ENCODE measurements at places on chromosomes 2 and 18.

- DNase-seq, result peak; percentile 10
Observed at GRCh38 chr18:6835345-6835744, 105.8 kb downstream of the ARHGAP28 start.

DNA sequence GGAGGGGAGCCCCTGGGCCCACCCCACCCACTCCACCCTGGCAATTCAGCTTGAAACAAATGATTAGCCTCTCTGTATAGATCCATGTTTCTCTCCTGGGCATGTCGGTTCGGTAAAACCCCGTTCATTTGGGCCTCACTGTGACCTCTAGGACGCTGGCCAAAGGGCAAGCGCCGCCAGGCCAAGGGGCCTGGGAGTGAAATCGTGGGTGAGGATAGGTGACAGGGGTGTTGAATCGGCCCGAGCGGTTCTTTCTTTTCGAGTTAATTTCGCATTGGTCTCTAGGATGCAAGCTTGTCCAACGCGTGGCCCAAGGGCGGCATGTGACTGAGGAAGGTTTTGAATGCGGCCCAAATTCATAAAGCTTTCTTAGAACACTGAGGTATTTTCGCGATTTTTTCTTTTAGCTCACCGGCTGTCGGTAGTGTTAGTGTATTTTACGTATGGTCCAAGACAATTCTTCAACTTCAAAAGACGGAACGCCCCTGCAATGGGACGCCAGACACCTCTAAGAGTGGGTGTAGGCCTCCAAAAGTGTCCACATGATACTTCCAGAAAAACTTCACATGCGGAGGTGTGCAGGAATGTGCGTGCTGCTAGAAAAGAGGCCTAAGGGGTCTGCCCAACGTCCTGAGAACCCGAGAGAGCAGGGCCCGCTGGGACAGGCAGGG is 9.8 kb upstream of the ARID5A start:
- no peak for DNase-seq

DNA sequence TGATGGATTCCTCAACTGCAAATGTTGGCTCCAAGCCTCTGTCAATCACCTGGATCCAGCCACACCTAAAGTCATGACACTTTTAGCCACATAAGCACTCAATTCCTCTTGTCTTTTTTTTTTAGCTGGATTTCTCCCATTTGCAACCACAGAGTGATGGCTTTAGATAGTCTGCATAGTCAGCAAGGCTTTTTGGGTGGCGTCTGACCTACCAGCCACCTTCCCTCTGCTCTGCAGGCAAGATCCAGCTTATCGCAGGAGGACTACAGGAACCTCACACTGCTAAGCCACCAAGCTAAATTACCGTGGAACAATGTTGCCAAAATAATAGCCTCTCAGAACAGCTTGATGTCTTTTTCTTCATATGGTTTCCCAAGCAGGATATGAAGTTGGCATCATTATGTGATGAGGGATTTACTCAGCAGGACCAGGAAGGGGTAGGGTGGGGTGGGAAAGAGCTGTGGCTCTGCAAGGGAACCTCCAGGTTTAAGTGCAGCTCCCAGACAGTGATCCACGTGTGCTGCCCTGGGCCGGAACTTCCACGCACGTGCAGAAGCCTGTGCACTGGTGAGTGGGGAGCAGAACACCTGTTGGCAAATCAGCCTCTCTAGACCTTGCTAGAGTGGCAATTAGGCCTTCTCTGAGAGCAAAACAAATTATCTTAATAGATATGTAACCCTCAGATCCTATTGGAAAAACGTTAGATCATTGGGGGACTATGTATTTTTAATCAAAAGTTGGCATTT is 170.6 kb upstream of the NCK2 start:
- DNase-seq, result no peak

GRCh38 chr18:22985250-22985649 is 52.1 kb downstream of the RBBP8 start:
- DNase-seq, result no peak

DNA sequence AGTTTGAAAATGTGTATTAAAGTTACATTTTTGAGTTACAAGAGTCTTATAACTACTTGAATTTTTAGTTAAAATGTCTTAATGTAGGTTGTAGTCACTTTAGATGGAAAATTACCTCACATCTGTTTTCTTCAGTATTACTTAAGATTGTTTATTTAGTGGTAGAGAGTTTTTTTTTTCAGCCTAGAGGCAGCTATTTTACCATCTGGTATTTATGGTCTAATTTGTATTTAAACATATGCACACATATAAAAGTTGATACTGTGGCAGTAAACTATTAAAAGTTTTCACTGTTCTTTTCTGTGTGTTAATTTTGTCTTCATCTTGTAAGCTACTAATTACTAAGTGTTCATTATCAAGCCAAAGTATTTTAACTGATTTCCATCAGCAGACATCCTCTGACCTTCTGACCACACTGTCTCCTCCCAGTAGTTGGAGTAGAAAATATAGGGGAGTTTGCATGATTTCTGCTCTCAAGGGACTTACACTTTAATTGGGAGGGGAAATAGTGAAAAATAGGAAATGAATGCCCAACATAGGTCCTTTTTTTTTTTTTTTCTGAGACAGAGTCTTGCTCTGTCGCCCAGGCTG is 4.3 kb downstream of the PMAIP1 start:
- DNase-seq, result no peak

DNA sequence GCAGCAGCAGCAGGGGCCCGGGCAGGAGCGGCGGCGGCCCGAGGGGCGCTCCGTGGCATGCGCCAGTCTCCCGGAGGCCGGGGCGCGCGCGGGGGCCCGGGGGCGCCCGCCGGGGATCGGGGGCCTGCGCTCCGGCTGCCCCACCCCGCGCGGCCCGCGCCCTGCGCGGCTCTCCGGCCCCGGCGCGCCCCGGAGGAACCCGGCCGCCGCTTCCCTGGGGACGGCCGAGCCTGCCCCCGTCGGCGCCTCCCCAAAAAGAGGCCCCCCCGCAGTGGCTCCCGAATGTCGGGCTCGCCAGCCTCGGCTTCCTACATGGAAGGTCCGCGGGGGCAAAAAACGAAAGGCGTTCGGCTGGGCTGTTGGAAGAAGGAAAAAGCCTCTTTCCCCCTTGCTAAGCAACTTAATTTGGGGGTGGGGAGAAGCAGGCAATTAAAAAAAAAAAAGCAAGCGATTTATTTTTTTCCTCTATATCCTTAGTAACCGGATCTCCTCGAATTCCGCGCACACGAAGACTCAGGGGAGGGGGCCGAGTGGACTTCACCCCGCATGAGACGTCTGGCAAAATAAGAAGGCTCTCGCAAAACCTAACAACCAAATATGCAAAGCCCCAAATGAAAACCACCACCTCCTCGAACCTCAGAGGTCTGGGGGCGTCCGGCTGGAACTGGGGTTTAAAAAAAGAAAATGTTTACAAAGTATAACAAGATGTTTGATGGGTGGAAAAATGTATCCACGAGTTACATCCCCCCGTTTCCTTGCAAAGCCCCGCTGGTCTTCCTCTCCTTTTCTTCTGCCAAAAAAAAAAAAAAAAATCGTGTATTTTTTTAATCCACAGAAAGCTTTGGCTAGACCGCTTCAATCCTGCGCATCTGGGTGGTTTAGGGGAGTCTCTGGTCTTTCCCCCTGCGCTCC is at the start of gene SMAD7:
Gene SMAD7 (minus strand): TSS at position 430 of the 912 bp plus-strand sequence. CDS start 541 bp downstream, outside the sequence.
- no peak for DNase-seq

- DNase-seq, result no peak
Observed at GRCh38 chr2:228853151-228853550, 417.9 kb downstream of the PID1 start.

DNA sequence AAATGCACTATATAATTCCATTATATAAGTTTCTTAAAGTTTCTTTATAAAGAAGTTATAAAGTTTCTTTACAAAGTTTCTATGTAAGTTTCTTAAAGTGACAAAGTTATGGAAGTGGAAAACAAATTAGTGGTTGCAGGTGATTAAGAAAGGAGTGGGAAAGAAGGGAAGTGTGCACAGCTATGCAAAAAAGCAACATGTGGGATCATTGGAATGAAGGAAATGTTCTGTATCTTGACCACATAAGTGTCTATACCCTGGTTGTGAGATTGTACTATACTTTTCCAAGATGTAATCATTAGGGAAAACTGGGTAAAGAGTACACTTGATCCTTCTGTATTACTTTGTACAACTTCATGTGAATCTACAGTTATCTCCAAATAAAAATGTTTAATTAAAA is 1541.1 kb downstream of the LRP1B start:
- no peak for DNase-seq

DNA sequence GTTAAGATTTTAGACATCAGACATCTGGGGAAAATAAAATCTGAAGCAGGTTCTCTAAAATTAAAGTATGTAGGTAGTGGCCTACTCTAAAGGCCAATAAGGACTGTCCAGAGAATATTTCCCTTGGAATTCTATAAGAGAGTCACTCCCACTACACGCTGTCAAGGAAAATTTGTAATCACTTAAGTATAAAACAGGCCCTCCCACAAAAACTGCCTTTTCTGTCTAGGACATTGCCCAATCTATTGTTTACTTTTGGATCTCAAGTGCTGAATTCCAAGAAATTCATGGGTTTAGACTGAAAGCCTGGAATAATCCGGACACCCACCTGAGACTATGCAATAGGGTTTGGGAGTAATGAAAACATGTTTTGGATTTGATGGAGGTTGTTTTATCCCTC is 1.7 kb upstream of the SRBD1 start:
- DNase-seq, result peak; percentile 62

DNA sequence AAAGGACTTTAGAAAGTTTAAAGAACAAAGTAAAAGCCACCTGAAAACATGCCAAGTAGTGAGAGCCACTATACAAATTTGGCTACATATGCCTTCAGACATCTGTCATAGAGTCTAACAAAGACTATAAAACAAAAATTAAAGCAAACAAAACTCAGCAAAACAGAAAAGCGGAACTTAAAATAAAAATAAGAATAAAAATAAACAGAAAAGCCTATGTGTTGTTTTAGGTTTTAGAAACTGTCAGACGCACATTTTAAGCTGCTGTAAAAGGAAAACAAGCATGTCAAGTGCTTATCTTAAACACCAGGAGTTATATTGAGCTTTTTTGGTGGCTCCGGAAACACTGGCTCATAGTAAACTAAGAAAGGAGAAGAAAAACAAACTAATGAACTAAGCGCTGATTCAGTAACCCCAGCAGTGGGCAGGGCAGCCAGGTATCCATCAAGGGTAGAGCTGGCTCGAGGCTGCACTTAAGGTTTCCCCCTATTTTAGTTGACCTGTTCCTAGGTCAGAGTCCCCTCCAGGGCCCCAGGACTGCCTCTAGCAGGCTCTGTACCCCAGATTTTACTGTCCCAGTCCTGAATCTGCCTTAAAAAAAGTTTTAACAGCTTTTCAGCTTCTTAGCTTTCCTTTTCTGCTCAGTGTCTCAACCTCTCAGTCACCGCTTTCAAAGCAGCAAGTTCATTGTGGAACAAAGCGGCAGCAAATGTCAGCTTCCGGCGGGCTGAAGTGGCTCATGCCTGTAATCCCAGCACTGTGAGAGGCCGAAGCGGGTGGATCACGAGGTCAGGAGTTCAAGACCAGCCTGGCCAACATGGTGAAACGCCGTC is 15.4 kb upstream of the RMC1 start:
- no peak for DNase-seq

DNA sequence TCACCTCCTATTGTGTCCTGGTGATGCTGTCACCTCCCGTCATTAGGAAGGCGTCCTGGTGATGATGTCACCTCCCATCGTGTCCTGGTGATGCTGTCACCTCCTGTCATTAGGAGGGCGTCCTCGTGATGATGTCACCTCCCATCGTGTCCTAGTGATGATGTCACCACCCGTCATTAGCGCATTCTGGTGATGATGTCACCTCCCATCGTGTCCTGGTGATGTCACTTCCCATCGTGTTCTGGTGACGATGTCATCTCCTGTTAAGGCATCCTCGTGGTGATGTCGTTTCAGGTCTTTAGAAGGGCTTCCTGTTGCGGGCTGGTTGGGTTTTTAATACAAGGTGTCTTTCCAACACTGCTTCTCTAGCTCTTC is 40.7 kb downstream of the CTDP1 start:
- DNase-seq, result no peak

DNA sequence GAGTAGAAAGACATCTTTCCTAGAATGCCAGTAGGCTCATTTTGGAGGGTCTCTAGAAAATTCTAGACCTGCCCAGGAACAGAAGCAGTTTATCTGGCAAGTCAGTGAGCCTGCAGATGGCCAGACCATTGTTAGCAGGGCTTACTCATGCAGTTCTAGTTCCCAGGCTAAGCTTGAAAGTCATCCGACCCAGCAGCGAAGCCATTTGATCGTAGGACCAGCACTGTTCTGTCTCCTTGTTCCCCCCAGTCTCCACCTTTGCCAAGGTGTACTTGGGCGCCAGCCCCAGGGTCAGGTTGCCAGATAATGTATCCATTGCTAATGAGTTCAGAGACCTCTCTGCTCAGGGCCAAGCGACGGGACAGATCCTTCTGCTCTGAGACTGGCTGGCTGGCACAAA is 70.1 kb downstream of the EPAS1 start:
- no peak for DNase-seq

DNA sequence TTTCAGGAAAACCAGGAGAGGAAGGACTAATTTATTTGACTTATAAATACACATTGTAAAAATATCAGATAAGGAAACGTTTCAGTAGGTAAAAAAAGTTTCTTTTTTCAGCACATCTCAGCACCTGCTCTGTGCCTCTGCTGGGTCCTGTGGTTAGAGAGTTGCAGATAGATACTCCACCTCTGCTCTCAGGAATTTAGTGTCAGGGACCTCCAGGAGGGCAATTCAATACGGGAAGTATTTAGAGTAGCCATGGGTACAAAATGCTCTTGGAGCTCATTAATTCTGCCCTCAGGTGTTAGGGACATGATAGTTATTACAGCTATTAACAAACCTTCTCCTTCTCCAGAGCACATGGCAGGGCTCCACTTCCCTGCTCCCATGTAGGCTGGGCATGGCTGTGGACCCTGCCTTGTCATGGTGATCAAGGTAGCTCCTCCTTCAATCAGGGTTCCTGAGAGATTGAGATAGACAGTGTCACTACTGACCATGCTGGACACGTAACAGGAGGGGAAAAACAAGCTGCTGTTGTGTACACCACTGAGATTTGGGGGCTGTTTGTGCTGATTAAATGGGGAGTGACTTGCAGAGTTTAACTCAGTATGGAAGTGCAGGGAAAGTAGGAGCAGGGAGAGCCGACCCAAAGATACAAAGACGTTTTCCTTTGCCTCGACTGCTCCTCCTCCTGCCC is 185.6 kb upstream of the COPS8 start:
- no peak for DNase-seq

GRCh38 chr18:67199993-67200617 is 316.4 kb downstream of the DSEL start:
- peak; percentile 76 for DNase-seq

- DNase-seq, result peak; percentile 48
Observed at GRCh38 chr2:213806125-213806726, 522.0 kb downstream of the SPAG16 start.

GRCh38 chr2:45964223-45964841 is 312.9 kb downstream of the PRKCE start:
- DNase-seq, result peak; percentile 94

- DNase-seq, result peak; percentile 90
Observed at GRCh38 chr18:995629-996028, 91.0 kb downstream of the ADCYAP1 start.

GRCh38 chr2:99461828-99462483 is 27.9 kb downstream of the REV1 start:
- no peak for DNase-seq
